ENCODE measurements at places on chromosomes 11 and 22.

GRCh38 chr11:82750643-82751139 is 17.0 kb upstream of the FAM181B start:
- no peak for DNase-seq

GRCh38 chr22:49011769-49012648 is 815.7 kb downstream of the BRD1 start:
- DNase-seq: no peak

GRCh38 chr11:105152560-105152959 is 13.0 kb upstream of the CARD18 start:
- no peak for DNase-seq

- DNase-seq: no peak
Observed at GRCh38 chr11:116693102-116693570, 79.7 kb downstream of the BUD13 start.

DNA sequence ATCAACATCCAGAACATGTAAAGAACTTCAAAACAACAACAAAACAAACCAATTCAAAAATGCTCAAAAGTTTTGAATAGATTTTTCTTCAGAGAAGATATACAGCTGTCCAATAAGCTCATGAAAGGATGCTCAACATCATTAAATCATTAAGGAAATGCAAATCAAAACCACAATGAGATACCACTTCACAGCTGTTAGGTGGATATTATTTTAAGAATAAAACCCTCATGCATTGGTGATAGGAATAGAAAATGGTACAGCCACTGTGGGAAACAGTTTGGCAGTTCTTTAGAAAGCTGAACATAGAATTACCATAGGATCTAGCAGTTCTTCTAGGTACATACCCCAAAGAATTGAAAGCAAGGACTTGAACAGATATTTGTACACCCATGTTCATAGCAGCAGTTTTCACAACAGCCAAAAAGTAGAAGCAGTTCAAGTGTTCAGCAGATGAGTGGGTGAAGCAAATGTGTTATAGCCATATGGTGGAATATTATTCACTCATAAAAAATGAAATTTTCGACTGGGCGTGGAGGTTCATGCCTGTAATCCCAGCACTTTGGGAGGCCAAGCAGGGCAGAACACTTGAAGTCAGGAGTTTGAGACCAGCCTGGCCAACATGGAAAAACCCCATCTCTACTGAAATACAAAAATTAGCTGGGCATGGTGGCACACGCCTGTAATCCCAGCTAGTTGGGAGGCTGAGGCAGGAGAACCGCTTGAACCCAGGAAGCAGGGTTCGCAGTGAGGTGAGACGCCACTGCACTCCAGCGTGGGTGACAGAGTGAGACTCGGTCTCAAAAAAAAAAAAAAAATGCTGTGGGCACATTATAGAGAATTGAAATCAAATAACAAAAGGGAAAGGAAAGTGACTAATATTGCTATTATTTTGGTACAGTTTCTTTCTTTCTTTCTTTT is 42.9 kb downstream of the CBL start:
- DNase-seq: no peak

DNA sequence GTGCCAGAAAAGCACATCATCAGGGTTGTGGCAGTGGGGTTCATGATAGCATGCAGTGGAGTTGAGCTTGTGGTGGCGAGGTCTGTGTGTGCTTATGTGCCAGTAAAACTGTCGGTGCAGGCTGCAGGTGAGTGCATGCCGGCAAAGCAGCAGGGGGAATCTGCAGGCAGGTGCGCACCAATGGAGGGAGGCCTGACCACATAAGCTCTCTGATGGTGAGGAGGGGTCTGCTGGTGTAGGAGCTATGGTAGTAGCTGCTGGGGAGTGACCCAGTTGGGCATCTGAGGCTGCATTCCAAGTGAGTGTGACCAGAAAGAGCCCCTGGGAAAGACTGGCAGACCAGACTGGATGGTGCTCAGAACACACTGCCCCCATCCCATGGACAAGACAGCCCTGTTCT is 121.5 kb downstream of the CNTN5 start:
- no peak for DNase-seq

DNA sequence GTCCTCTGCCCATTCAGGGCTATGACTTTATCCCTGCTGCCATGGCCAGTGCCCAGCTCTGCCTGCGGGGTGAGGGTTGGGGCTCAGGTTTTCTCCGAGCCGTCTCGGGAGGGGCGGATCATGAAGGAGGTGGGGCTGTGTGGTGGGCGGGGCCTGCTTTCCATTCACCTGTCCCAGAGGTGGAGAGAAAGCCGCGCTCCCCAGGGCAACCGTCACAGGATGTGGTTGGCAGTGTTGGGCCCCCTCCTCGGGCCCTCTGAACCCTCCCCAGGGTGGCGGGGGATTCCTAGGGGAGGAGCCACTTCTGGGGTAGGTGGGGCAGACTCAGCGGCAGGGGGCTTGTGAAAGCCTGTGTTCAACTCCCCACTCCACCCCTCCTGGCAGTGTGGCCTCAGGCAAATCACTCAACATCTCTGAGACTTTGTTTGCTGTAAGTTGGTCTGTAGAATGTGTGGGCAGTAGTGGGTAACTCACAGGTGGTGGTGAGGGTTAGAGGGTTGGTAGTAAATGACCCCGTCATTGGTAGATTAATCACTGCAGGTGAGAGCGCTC is 50.3 kb downstream of the CD6 start:
- peak; percentile 78 for DNase-seq

GRCh38 chr11:26755762-26756161 is 33.9 kb upstream of the SLC5A12 start:
- DNase-seq: no peak

DNA sequence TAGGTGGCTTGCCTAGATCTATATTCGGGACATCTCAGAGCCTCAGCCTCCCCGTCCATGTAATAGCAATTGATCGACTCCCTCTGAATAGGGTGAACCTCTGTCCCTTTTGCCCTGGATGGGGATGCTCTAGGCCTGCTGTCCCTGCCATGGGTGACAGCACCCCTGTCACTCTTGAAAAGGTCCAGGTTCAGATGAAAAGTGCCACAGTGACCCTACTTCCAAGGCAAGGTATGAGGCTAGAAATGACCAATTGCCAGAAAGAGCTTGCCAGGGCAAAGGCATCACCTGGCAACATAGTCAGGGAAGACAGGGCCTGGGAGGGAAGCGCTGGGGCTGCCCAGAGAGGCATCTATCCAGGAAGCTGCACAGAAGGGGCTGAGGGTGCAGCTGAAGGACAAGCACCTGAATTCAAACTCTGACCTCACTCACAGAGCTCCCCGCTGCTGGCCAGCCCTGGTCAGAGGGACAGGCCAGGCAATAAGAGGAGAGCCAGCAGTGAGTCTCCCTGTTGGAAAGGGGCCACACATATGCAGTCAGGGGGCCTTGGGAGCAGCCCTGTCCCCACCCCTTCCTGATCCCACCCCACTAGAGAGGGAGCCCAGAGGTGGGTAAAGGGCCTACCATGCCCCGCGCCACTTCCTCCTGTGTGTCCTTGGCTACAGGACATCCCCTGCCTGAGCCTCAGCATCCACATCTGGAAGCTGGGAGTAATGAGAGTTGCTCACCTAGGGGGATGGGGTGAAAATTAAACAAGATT is 9.0 kb upstream of the APOBEC3A start:
- DNase-seq: no peak

DNA sequence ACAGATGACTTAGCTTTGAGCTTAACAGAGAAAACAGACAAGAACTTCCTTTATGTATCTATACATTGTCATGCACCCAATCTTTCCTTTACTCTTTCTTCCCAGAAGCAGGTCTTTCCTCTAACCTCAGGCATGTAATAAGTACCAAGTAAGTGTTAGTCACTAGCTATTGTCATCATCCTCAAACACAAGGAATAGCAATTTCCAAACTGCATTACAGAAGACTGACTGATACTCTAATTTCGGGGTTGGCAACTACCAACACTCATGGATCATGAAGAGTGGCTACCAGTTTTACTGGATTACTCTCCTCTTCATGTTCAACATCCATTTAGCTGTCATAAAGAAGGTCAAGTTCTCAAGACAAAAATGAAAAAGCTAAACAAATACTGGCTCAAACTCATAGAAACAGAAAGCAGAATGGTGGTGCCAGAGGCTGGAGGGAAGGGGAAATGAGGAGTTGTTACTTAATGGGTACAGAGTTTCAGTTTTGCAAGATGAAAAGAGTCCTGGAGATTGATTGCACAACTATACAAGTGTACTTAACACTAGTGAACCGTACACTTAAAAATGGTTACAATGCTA is 111.6 kb downstream of the SIK3 start:
- DNase-seq: no peak

DNA sequence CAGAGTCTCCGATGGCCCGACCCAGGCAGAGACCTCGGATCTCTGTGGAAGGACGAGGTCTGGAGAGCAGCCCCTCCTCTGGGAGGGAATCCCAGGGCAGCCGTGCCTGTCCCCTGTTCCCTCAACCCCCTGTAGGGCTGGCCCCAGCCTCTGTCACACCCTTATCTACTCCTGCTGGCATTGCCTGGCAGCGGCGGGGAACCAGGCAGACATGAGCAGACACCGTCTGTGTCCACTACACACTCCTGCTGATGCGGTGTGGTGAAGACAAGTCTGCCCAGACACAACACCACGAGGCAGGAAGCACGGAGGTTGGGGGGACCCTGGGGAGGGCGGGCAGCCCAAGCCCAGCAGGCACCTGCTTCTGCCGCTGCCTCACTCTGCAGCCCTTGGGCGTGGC is 52.5 kb upstream of the A4GALT start:
- no peak for DNase-seq

GRCh38 chr11:95229199-95229992 is 1.6 kb downstream of the SESN3 start:
- no peak for DNase-seq

DNA sequence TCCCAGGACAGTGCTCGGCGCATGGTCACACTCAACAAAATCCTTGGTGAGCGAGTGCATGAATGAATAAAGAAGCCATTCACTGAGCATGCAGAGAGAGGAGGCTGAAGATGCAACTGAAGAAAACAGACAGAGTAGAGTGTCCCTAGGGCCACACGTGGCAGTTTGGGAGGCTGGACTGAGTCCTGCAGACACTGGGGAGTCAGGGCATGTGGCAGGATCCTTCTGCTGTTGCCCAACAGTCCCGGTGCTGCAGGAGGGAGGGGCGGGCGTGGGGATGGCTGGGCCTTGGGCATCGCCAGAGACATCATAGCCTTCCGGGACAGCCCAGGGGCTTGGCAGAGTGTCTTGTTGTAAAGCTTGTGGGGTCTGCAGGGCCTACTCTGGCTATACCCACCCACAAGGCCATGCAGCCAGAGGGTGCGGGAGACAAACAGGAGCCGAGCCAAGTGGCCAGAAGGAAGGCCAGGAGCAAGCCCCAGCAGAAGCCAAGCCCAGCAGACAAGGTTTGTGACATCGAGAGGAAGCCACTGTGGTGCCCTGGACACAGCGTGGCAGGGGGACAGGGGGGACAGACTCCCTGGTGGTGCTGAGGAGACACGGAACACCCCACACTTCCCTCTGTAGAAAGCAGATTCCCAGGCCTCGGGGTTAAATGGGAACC is 26.7 kb upstream of the FBLN1 start:
- DNase-seq: no peak

DNA sequence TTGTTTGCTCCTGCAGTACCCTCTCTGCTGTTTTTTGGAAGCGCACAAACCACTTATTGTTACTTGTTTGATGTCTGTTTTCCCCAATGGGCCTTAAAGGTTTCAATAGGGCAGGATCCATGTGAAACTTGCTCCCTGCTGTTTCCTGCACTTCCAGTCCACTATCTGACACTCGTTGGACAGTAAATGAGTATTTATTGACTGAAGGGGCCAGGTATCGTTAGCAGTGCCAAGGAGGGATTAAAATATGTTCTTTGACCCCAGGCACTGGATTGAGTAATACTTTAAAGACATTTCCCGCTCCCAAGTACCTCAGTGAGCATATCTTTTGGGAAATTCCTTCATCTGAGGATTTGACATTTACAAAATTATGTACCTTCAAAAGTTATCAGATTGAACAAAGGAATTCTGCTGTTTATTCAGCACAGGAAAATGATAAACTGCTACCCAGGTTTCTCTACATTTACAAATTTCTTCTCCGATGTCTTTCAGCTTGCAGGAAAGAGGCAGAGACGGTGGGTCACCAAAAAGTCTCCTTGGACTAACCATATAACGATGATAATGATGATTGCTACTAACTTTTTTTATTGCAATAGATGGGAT is 23.3 kb upstream of the OR9Q2 start:
- DNase-seq: no peak

DNA sequence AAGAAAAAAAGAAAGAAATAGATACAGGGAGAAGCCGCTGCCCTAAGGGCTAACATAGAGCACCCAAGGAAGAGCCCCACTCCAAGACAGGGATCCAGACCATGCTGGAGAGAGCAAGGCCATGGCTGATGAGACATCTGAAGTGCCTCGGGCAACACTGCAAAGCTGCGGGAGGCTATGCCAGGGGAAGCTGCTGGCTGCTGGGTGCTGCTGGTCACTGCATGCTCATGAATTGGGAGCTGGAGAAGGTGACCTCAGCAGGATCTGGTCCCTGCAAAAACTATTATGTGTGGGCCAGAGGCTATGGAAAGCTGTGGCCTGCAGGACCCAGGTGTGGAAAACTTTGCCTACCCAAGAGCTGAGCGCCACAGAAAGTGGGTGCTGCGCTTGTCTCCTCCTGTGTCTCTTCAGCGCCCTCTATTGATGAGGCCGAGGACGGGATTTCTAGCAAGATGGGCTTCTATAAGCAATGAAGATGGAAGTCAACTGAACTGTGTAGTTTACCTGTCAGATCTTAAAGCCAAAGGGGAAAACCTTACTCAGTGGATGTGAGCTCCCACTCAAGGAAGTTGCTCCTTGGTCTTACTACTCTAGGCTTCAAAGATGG is 17.3 kb upstream of the SLC29A2 start:
- DNase-seq: peak; percentile 66

- no peak for DNase-seq
Observed at GRCh38 chr11:11253497-11253896, 99.6 kb downstream of the CSNK2A3 start.

- no peak for DNase-seq
Observed at GRCh38 chr22:36455571-36456463, 25.6 kb downstream of the TXN2 start.

DNA sequence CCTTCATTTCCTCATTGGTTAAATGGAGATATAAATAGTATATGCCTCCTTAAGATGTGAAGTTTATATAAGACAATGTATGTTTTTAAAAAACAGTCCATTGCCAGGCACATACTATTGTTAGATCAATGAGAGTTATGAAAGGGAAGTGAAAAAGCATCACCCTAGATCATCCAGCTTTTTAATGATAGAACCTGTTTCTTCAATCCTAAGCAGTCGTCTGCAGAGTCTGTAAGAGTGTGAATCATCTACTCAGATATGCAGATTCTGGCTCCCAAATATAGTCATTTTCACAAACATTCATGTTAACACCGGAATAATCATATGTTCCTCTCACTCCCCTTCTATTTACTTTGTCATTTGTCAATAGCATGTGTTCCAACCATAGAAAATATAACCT is 65.3 kb upstream of the SLN start:
- DNase-seq: no peak

- no peak for DNase-seq
Observed at GRCh38 chr11:15824060-15824459, 532.3 kb downstream of the SOX6 start.

GRCh38 chr11:431921-432320 is 9.9 kb downstream of the ANO9 start:
- no peak for DNase-seq

DNA sequence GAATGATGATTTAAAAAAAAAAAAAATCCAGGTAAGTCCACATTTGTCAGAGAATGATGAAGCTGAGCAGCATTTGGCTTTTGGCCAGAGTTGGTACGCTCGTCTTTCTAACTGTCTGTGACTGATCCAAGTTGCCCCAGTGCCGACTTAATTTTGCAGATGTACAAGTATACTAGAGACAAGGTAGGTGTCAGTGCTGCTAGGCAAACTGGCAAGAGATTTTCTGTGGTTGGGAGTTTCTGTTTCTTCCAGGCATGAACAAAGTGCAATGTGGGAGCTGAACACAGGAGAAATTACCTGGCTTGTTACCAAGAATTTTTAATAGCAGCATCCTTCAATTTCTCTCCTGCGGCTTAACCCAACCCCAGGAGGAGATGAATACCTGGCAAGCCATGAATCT is 307.7 kb downstream of the BUD13 start:
- DNase-seq: no peak

Measured in stimulated activated CD4-positive, alpha-beta T cell treated with anti-CD3 and anti-CD28 coated beads, TNF-alpha, amount 100 ng/mL, for 48 hours (primary cell).